ENCODE measurements at places on chromosomes 12 and 14. TPM values are rescaled to one million over a fixed set of nuclear protein-coding genes. Genes with fewer than 3 reads are reported as not detected.

DNA sequence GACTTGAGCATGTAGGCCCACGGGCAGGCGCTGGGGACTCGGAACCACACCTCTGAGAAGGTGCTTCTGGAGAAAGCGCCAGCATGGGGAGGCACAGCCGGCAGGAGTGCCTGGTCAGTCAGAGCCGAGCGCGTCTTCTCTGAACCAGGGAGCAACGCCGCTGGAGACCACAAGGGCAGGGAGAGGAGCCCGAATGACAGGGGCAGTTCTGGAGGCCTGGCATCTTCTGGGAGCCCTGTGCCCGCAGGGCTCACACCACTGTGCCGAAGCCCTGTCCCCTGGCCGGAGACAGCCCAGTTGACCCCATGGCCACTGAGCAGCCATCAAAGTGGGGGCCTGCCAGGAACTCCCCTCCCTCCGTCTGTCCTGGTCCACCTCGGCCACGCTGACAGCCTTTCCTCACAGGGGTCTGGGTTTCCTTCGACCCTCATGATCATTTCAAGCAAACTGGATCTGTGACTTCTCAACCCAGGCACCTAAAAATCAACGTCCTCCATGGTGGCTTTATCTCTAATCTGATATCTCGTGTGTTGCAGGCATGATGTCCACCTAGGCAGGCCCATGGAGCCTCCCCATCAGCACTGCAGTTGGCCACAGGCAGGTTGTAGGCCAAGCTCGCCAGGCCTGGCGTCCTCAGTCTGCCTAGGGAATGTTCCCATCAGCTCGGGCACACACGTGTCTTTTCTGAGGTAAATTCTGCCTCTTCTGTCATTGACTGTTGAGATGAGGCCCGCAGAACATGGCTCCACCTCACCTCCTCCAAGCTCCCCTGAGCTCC, 299.3 kb upstream of the RTL1 start:
- no peak overlapping the region for H3K27ac ChIP-seq
- H3K27me3 ChIP-seq: no peaks in the 10 kb centered on the region
- no peak overlapping the region for H3K4me3 ChIP-seq
- peak; percentile 72 for DNase-seq
- no peaks in the 10 kb centered on the region for H3K4me1 ChIP-seq

PTPRO gene
- 0.49 TPM for total RNA-seq

DNA sequence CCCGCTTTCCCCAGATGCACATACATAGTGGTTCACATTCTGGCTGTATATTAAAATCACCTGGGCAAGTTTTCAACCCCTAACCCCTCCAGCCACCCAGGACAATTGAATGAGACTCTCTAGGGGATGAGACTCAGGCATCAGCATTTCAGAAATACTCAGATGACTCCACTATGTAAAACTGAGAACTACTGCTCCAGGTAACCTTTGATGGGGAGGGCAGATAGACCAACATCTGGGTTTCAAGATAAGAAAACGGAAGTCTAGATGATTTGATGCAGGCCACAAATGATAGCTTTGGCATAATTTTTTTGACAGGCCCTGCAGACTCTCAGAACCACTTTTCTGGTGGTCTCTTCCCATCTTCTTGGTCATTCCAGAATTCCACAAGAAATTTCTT, 341.1 kb downstream of the EMP1 start:
- no peaks in the 10 kb centered on the region for H3K27me3 ChIP-seq
- H3K4me1 ChIP-seq: no peaks in the 10 kb centered on the region
- H3K27ac ChIP-seq: no peak overlapping the region
- no peak overlapping the region for H3K4me3 ChIP-seq
- no peaks in the 10 kb centered on the region for H3K36me3 ChIP-seq
- DNase-seq: no peak

BEGAIN gene
- 3.4 TPM for total RNA-seq

DNA sequence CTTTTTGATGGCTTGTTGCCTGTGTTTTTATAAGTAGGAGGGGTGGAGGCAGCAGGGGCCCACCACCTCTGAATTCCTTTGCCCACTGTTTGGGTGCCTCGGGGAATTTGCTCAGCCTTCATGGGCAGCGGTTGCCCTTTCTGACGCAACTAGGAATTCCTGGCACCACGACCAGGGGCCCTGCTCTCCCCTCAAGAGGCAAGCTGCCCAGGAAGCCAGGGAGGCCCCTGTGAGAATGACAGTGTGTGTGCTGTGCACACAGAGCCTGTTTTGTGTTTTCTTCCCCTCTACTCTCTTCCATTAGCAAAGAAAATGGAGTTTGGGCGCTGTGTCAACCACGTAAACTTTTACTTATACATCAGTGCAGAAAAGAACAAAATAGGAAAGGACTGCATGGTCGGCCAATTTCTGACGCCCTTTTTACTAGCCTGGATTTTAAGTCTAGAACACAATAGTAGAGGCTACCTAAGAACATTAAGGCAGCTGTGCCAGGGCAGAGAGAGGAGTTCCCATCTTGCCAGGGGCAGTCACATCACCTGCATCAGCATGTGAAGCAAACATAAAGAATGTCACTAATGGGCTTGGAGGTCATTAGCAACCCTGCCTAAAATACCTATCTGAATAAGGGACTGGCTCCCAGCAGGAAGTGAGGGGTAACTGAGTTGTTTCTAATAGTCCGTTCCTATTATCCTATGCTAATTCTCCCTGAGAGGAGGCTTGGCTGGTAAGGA, 17.9 kb upstream of the PTGR2 start:
- no peaks in the 10 kb centered on the region for H3K36me3 ChIP-seq
- no peak for DNase-seq
- H3K27me3 ChIP-seq: no peaks in the 10 kb centered on the region
- no peak overlapping the region for H3K4me3 ChIP-seq
- H3K27ac ChIP-seq: peak overlapping the region; percentile 8
- H3K4me1 ChIP-seq: no peaks in the 10 kb centered on the region

DNA sequence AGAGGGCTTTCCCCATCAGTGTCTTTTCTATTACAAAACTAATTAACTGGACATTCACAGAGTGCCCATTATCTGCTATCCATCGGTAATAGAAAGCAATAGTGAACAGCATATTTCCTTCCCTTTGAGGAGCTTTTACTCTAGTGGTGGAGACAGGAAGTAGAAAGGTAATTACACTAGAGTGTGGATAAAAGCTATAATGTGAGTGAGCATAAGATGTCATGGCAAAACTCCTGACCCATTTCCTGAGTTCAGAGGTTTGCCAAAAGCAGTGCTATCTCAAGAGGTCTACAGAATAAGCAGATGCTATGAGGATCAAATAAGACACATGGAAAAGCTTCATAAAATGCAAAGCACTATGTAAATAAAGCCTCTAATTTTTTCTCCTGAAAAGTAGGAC, 24.0 kb downstream of the TIMELESS start:
- no peaks in the 10 kb centered on the region for H3K4me1 ChIP-seq
- H3K4me3 ChIP-seq: no peak overlapping the region
- H3K36me3 ChIP-seq: no peaks in the 10 kb centered on the region
- DNase-seq: no peak
- H3K27ac ChIP-seq: no peak overlapping the region

CACNA1C gene
- total RNA-seq: 9.8 TPM

DNA sequence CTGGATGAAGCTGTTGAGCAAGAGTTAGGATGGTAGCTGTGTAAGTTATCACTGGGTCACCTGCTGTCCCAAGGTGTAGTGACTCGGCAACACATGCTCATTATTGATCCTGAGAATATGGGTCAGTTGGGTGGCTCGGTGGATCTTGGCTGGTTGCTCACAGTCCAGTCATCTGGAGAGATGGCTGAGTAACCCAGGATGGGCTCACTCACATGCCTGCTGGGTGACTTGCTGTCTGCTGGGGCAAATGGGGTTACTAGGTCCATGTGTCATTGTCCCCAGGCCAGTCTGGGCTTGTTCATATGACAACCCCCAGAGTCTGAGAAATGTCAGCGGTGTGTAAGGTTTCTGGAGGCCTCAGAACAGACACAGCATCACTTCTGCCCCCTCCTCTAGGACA, 69.5 kb downstream of the SLC15A4 start:
- no peak overlapping the region for H3K27ac ChIP-seq
- no peaks in the 10 kb centered on the region for H3K4me1 ChIP-seq
- no peaks in the 10 kb centered on the region for H3K36me3 ChIP-seq

- no peaks in the 10 kb centered on the region for H3K4me1 ChIP-seq
- H3K27me3 ChIP-seq: no peaks in the 10 kb centered on the region
- no peaks in the 10 kb centered on the region for H3K36me3 ChIP-seq
- no peak for DNase-seq
- no peak overlapping the region for H3K27ac ChIP-seq
- H3K4me3 ChIP-seq: no peak overlapping the region
Measured at GRCh38 chr12:46499901-46500300, 127.3 kb upstream of the SLC38A2 start.

GLTP gene
- total RNA-seq: 158 TPM

DNA sequence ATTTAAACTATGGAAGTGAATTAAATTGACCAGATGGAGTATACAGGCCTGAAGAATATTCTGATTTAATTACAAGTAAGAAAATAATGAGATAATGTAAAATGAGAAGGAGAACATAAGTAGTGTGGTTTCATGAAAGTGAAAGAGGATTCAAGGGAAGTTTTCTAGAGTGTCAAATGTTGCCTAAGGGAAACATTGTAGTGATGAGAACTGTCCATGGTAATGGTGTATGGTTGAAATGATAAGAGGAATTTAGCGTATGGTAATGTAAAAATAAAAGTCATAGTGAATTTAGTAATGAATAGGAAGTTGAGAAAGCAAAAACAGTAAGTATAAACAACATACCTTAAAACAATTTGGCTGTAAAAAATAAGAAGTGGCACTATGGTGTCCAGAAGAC, 1954.6 kb upstream of the FLRT2 start:
- H3K27ac ChIP-seq: no peak overlapping the region
- no peaks in the 10 kb centered on the region for H3K36me3 ChIP-seq
- no peak for DNase-seq
- H3K27me3 ChIP-seq: no peaks in the 10 kb centered on the region
- no peaks in the 10 kb centered on the region for H3K4me1 ChIP-seq

DNA sequence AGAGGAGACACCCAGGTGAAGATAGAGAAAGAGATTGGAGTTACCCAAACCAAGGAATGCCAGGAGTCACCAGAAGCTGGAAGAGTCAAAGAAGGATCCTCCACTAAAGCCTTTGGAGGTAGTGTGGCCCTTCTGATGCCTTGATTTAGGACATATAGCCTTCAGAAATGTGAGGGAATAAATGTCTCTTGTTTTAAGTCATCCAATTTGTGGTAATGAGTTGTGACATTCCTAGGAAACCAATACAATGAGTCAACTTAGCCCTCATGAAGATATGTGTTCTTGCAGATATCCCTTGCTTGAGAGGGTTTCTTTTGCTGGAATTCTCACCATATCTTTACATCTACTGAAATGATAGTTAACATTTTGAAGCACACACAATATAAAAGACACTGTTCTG, 58.8 kb downstream of the CCER1 start:
- no peak for DNase-seq
- H3K4me1 ChIP-seq: no peaks in the 10 kb centered on the region
- H3K36me3 ChIP-seq: no peaks in the 10 kb centered on the region

GRCh38 chr12:80860206-80860605, 77.5 kb downstream of the LIN7A start:
- no peak for DNase-seq
- H3K4me1 ChIP-seq: no peaks in the 10 kb centered on the region
- no peaks in the 10 kb centered on the region for H3K27me3 ChIP-seq
- H3K27ac ChIP-seq: no peak overlapping the region

KLHL33 gene
- 1.2 TPM for total RNA-seq

GRCh38 chr12:54009171-54010052, 627 bp downstream of the HOXC8 start:
- peaks cover 21% of the 10 kb centered on the region for H3K27me3 ChIP-seq
- H3K4me1 ChIP-seq: peaks cover 20% of the 10 kb centered on the region
- no peak overlapping the region for H3K27ac ChIP-seq
- H3K4me3 ChIP-seq: peak overlapping the region; percentile 34

TAS2R20 gene
- 4.7 TPM for total RNA-seq

WDHD1 gene
- 3.2 TPM for total RNA-seq

C14orf180 gene
- total RNA-seq: 1.7 TPM

VWF gene
- 334 TPM for total RNA-seq

- peak overlapping the region; percentile 4 for H3K27ac ChIP-seq
- H3K36me3 ChIP-seq: no peaks in the 10 kb centered on the region
- no peaks in the 10 kb centered on the region for H3K27me3 ChIP-seq
- H3K4me3 ChIP-seq: no peak overlapping the region
- DNase-seq: no peak
- peaks cover 10% of the 10 kb centered on the region for H3K4me1 ChIP-seq
Measured at GRCh38 chr12:29589286-29589820, 91.9 kb upstream of the OVCH1 start.

AKAP3 gene
- not detected for total RNA-seq

- H3K4me1 ChIP-seq: no peaks in the 10 kb centered on the region
- H3K27me3 ChIP-seq: no peaks in the 10 kb centered on the region
- H3K27ac ChIP-seq: no peak overlapping the region
- H3K4me3 ChIP-seq: no peak overlapping the region
Measured at GRCh38 chr12:58640314-58640713, 280.0 kb downstream of the LRIG3 start.

- H3K4me3 ChIP-seq: no peak overlapping the region
- peaks cover 10% of the 10 kb centered on the region for H3K36me3 ChIP-seq
- no peak overlapping the region for H3K27ac ChIP-seq
- H3K27me3 ChIP-seq: no peaks in the 10 kb centered on the region
- DNase-seq: peak; percentile 74
- H3K4me1 ChIP-seq: peaks cover 22% of the 10 kb centered on the region
Measured at GRCh38 chr14:76779221-76780057, 18.2 kb downstream of the VASH1 start.

- DNase-seq: no peak
- no peak overlapping the region for H3K27ac ChIP-seq
- peaks cover 48% of the 10 kb centered on the region for H3K36me3 ChIP-seq
- no peak overlapping the region for H3K4me3 ChIP-seq
- H3K27me3 ChIP-seq: no peaks in the 10 kb centered on the region
- peaks cover 19% of the 10 kb centered on the region for H3K4me1 ChIP-seq
Measured at GRCh38 chr14:61769893-61770292, 7.7 kb downstream of the SNAPC1 start.

CISTR gene
- not detected for total RNA-seq

- DNase-seq: no peak
- no peak overlapping the region for H3K4me3 ChIP-seq
- H3K27ac ChIP-seq: no peak overlapping the region
- no peaks in the 10 kb centered on the region for H3K4me1 ChIP-seq
- no peaks in the 10 kb centered on the region for H3K27me3 ChIP-seq
Measured at GRCh38 chr14:28121512-28122297, 644.9 kb upstream of the FOXG1 start.

TC2N gene
- total RNA-seq: 50.3 TPM

ANKRD33 gene
- total RNA-seq: not detected

B4GALNT3 gene
- 13.3 TPM for total RNA-seq

DNA sequence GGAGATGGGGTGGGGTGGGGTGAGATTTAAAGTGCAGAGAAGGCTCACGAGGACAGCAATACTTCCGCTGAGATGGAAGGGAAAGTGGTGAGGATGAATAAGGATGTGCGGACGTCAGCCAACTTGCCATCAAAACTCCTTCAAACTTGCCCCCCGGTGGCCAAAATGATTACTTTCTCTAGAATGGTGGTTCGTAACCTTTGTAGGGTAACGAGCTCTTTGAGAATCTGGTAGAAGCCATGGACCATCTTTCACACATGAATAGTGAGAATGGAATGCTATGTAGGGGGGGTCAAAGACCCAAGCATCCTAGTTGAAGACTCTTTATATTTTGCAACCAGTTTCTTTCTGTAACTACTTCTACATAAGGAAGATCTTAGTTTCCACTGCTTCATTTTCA, 245.9 kb upstream of the DDHD1 start:
- H3K27ac ChIP-seq: no peak overlapping the region
- H3K4me3 ChIP-seq: no peak overlapping the region
- no peaks in the 10 kb centered on the region for H3K27me3 ChIP-seq
- DNase-seq: no peak
- no peaks in the 10 kb centered on the region for H3K4me1 ChIP-seq
